NCI-H226 (cell line): ENCODE measurements at places on chromosomes 3 and 15.

DNA sequence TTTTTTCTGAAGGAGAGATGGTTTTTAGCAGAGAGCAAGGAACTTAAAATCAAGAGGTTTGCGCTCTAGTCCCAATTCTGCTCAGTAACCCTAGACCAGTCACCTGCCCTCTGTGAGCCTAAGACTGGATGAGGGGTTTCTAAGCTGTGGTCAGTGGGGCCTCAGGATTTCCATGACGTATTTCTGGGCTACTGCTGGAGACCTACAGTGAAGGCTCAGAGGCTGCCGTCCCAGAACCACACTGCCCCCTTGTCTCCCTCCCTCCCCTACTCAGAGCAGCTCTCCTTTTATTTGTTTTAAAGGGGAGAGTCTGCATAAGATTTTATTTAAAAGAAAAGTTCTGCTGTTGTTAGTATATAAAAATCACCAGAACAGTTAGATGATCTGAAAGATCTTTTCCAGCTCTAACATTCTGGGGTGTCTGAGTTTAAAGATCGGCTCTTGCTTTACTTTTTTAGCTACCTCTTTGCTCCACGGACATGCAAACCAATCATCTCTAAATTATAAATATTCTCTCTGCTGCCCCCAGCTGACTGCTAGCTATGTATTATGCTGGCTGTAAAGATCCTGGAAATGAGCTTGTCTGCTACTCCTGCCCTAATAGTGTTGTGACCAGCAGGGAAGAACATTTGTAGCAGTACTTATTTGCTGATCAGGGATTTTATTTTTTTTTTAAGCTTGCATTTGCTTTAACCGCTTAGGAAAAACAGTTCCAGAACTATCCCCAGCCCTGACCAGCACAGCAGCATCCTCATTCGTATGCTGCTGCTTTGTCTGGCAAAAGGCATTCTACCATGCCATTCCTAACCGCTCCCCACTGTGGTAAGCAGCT lies 28.6 kb upstream of the NDUFB4 start:
- no peak for DNase-seq

DNA sequence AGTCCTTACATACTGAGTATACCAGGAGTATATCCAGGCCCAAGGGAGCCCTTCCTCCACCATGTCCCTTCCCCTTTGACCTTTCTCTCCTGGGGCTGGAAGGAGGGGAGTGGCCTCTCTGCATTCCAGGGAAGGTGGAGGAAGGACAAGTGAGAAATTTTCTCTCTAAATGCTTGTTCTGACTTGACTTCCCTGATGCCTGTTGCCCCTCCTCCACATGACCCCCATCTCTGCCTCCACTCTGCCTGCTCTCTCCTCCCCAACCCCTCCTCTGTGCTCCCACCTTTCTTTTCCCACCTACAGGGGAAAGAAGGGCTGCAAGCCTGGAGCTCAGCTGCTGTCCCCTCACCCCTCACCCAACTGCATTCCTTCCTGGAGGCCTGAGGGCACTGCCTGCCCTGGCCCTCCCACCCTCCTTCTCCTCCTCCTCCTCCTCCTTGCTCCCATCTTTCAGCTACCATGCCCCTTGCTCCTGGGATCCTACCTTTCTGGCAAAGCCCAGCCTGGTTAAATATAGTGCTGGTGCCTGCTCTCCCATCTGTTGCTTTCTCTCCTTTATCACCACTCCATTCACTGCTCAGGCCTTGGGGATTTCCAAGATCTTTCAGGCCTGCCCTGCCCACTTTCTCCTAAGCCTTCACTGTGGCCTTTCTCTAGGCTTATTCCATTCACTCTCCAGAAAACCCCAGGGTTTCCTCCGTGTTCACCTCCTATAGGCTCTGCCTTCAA lies 8.5 kb upstream of the DAG1 start:
- DNase-seq: peak; percentile 71

DNA sequence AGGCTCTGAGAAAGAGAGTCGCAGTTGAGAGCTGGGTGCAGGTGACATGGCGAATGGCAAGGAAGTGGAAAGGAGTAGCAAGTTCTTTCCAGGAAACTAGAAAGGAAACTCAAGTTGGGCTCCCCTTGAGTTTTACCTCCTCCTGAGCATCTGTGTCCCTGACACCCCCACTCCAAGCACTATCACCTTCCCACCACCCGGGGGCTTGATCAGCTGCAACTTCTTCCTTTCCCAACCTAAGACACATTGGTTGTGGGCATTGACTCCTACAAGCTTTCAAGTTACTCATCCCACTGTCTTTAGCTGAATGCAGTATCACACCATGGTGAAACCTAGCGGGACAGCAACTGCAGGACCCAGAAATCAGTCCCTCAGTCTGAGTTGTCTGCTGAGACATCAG lies 256.6 kb upstream of the NR2F2 start:
- no peak for DNase-seq

GRCh38 chr3:176951144-176951543 lies 246.1 kb downstream of the TBL1XR1 start:
- DNase-seq: no peak

- no peak for DNase-seq
Measured at GRCh38 chr3:108091498-108092250, 843 bp upstream of the CD47 start.

DNA sequence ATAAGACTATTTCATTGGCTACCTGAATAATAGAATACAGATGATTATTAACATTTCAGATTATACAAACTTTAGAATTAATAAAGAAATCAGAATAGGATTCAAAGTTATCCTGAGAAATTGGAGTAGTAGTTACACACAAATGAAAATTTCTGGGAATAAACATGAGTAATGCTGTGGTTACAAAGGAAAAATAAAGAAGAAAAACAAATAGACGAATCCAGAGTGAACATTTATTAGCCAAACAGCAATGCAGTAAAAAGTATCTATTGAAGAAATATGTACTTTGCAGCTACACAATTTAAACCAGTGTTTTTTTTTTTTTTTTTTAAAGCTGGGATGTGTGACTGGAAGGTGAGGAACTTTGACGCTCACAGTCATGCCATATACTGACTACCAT lies 1159.2 kb downstream of the TUSC7 start:
- no peak for DNase-seq

DNA sequence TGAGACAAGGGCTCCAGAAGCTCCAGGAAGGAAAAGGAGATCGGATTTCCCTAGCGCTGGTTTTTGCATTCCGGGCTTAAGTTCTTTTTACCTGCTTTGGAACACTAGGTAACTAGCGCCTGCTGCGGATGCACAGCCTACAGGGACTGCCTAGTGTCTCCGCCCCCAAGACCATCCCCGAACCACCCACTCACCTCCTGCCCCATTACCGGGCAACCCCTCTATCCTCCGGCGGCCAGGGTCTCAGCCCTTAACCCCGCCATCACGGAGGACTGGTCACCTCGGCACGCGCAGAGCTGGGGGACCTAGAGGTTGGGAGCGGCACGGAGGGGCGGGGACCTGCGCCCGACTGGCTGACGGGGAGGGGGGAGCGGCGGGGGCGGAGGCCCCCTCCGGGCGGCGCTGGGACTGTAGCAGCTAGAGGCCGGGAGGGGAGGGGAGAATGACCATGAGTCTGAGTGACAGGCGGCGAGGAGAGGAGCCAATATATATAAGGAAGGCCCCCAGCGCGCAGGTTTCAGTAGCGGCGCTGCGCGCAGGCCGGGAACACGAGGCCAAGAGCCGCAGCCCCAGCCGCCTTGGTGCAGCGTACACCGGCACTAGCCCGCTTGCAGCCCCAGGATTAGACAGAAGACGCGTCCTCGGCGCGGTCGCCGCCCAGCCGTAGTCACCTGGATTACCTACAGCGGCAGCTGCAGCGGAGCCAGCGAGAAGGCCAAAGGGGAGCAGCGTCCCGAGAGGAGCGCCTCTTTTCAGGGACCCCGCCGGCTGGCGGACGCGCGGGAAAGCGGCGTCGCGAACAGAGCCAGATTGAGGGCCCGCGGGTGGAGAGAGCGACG lies at the start of gene DLL4:
Gene DLL4 (plus strand): TSS at position 520 of the 839 bp plus-strand sequence. CDS start 329 bp downstream, outside the sequence.
- peak; percentile 12 for DNase-seq

GRCh38 chr15:64476550-64476949 lies 16.2 kb downstream of the ZNF609 start:
- no peak for DNase-seq

- DNase-seq: no peak
Measured at GRCh38 chr15:36878684-36879262, 221.6 kb downstream of the MEIS2 start.

- DNase-seq: no peak
Measured at GRCh38 chr15:78977091-78977571, 32.3 kb upstream of the CTSH start.

GRCh38 chr3:163753033-163753432 lies 1325.3 kb downstream of the SI start:
- DNase-seq: no peak

GRCh38 chr3:145900056-145900829 lies 260.7 kb downstream of the PLOD2 start:
- no peak for DNase-seq

DNA sequence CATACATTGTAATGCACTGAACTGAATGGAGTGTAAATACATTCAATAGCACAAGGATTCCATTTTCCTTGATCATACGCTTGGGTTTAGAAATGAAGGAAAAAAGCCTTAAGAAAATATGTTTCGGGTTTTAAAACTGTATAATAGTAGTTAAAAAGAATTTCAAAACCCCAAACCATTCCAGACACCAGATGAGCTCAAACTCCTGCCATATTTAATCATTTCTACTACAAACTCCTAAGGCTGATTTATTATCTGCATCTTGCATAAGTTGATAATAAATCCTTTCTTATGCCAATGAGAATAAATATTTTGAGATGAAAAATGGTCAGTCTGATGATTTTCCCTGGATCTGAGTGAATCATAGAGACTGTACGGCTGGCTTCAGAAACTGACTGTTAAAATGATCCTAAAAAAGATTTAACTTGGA lies 51.0 kb downstream of the NR1D2 start:
- DNase-seq: no peak

DNA sequence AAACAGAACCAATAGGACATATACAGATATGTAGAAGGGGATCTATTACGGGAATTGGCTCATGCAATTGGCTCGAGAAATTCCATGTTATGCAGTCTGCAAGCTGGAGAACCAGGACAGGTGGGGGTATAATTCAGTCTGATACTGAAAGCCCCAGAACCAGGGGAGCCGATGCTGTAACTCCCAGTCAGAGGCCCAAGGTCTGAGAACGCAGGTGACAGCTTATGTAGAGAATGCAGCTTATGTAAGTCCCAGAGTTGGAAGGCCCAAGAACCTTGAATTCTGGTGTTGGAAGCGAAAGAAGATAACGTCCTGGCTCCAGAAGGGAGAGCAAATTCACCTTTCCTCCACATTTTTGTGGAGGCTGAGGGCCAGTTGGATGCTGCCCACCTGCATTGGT lies 62.7 kb downstream of the CCNL1 start:
- no peak for DNase-seq

- DNase-seq: no peak
Measured at GRCh38 chr3:141552440-141552991, 65.7 kb downstream of the RASA2 start.

- DNase-seq: no peak
Measured at GRCh38 chr3:86481636-86482035, 509.3 kb downstream of the VGLL3 start.

DNA sequence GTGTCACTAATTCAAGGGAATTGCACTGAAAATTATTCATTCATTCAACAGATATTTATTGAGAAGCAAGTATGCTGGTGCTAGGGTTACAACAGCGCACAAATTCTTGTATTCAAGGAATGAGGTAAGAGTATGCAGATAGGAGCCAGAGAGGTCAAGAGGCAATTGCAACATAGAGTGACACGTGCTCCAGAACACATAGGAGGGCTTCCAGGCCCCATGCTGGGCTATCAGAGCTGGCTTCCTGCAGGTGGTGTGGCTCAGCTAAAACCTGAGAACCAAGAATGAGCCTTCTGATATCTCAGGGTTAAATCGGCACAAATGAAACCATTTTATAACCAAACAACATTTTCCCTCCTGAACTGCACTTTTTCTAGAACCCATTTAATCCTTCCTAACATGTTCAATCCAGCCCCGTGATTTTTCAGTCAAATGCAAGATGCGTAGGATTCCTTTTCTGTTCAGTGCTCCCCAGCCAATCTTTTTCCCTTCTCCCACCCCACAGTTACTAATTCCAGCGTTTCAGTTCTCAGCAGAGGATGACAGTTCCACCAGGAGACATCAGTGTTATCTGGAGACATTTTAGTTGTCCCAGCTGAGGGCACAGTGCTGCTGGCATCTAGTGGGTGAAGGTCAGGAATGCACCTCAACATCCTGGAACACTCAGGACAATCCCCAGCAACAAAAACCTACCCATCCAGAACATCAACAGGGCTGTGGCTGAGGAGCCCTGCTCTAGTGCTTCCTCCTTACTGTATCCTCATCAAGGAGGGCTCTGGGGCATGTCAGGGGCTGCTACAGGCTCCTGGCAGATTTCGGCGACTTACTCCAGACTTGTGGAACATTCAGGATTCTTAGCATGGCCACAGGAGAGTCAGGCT lies 13.1 kb downstream of the CCR5AS start:
- DNase-seq: peak; percentile 82

- no peak for DNase-seq
Measured at GRCh38 chr15:64193971-64194370, 31.1 kb upstream of the PPIB start.

DNA sequence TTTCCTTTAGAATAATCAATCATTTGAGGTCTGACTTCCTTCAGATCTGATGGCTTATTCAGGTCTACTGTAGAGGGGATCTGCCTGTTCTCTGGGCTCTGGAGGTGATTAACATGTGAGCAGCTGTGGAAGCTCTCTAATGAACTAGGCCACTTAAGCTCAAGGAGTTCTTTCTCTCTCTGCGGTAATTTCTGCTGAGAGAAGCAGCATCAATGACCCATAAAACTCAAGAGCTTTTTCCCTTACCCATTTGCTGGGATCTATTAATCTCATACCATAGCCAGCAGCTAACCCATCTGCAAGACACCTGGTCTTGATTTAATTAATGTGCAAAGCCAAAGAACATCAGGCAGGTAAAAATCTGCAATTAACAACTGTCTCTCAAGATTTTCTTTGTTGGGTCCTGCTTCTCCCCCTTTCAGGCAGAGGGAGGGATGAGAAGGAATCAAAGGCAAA lies 73.2 kb upstream of the DLG1 start:
- no peak for DNase-seq

DNA sequence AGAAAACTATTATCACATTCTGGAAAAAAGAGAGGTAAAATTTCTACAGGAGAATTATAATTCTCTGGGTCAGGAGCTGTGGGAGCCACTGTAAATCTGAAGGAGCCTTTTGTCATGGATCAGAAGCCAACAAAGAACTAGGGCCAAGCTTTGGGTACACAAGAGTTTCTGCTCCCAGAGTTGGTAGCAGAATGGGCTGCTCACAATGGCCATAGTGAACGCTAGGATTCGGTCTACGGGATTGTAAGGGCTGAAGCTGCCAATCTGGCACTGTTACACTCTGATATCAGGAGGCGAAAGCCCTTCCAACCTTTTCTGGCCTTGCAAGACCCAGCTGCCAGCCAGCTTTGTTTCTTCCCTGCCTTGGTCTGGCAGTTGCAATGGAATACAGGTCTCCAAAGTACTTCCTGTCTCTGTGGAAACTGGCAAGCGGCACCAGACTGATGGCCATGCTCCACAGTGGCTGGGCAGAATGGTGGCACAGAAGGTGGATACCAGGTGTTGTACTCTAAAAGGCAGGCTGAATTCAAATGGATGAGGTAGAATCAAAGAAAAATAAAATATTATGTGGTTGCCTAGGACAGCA lies 831.7 kb downstream of the CADM2 start:
- no peak for DNase-seq
